ENCODE measurements at places on chromosomes 6 and 20. TPM values are rescaled to one million over a fixed set of nuclear protein-coding genes. Genes with fewer than 3 reads are reported as not detected.

GRCh38 chr6:36791521-36792135 lies 47.6 kb downstream of the CPNE5 start:
- no peak for DNase-seq

DNA sequence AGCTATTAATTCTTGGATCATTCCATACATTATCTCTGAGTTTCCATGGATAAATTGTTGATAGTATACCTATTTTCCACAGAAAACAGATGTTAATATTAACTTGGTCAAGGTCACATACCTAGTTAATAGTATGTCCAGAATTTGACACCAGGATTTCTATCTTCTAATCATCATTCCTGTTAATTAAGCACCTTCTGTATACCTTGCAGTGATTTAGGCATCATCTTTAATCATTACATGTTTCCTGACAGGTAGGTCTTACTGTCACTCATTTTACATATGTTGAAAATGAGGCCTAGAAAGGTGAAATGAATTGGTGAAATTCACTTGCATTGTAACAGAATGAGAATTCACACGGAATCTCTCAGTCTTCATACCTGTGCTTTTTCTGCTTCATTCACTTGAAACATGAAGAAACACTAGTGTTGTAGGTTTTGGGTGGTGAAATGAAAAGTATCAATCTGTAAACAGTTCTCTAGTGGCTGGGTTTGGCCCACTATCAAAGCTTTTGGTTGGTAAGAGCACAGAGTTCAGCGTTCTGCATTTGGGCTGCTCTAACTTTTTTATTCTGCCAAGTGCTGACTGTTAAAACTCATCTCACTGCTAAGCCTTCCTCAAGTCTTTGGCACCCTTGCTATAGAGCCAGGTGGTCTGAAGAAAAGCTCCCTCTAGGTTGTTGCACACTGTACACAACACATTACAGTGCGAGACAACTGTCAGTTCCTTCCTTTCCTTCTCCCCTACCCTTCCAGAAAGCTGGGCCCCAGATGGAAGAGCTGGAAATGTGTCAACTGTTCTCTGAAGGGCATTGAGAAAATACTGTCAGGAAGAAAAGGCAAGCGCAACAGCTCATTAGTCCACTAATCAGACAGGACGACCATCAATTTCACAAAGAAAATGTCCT lies 57.8 kb upstream of the C20orf144 start:
- no peak for DNase-seq

Gene SPDEF
- polyA plus RNA-seq, result 0.96 TPM

GRCh38 chr6:123784330-123784729 lies 19.3 kb upstream of the NKAIN2 start:
- DNase-seq, result no peak

Gene STMND1
- polyA plus RNA-seq, result not detected

DNA sequence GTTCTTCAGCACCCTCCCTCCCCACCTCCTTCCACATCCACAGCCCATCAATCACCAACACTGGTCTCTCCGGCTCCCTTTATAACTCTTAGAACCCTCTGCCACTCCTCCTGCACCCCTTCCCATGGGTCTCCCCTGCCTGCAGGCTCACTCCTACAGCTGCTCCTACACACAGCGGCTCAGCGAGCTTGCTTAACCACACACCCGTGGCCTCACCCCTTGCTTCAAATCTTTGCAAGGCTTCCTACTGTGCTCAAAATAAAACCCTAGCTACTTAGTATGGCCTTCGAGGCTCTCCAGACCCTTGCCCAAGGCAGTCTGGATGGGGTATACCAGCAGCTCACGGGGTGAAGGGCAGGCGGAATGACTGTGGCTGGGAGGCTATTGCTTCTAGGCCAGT lies 63.7 kb downstream of the JPH2 start:
- no peak for DNase-seq

Gene SLC17A1
- not detected for polyA plus RNA-seq

GRCh38 chr6:34213772-34214171 lies 22.9 kb upstream of the HMGA1 start:
- no peak for DNase-seq

DNA sequence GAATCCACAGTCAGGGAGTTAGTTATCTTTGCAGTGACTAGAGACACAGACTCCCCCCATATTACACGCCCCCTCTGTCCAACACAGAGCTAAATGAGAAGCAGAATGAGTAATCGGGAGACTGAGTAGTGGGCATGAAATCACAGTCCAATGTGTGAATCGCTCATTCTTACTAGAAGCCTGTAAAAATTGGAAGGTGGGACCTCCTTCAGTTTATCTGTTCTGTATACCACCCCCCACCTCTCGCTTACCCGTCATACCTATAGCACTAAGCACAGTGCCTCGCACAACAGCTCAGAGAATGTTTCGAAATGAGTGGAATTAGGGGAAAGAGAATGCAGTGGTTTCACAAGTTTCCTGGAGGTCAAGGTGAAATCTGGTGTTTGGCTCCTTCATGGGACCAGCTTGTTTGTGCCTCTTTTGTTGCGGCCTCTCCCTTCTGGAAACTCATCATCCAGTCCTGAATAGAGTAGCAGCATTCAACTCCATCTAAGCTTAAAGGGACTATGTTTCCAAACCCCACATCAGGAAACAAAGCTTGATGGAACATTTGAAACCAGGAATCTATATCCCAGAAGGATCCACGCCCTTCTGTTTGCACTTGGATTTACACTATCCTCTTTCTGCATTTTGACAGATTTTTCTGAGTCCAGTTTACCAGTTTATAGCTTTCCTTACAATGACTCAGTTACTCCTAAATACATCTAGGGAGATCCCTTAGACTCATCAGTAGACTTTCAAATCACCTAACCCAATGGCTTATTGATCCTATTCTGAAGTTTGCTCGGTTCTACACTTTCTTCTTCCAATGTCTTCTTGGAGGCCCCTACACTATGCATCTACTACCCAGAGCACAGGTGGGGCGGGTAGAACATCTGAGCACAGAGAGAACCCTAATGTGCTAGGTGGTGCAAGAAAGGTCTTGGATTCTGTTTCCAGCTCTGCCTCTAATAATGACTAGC lies 59.2 kb upstream of the PIM1 start:
- peak; percentile 57 for DNase-seq

Gene CST5
- polyA plus RNA-seq, result 0.56 TPM

Gene PSORS1C1
- polyA plus RNA-seq, result not detected

Gene DEFB132
- polyA plus RNA-seq, result not detected

All from cardiac muscle cell (in vitro differentiated cells and primary cell).